ENCODE measurements at places on chromosomes 1 and 21.

GRCh38 chr1:218760601-218761570 is 412.8 kb upstream of the LYPLAL1 start:
- no peak for DNase-seq

DNA sequence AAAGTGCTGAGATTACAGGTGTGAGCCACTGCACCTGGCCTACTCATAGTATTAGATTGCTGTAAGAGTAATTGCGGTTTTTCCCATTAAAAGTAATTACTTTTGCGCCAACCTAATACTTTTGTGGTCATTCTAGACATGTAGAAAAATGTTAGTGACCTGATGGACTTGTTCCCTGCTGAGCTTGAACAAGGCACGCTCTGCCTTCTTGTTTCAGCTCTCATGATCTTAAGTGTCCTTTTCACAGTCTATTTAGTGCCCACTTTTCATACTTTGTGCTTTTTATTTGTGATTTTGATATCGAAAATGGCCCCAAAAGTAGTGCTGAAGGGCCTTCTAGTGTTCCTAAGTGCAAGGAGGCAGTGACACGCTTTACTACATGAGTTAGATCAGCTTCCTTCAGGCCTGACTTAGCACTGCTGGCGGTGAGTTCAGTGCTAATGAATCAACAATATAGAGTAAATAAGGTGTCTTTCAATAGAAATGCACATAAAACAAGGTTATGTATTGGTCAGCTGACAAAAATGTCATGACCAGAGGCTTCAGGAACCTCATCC is 5.6 kb upstream of the RD3 start:
- no peak for DNase-seq

DNA sequence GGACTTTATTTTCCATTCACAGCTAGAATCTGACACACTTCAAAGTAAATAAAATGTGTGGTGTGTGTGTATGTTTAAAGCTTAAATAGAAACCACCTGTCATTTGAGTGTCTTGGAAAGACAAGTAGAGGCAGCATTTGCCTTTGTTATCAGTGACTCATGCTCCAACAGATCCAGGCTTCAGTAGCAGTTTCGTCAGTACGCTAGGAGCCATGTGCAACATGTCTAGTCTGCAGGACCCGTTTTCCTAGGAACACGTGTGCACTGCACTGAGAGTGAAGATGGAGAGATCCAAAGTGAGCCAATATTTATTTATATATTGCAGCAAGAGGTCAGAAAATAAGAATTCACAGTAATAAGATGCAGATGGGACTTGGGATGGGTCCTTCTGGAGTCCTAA is 41.8 kb downstream of the SGIP1 start:
- DNase-seq, result no peak

GRCh38 chr1:11617741-11618140 is 36.5 kb downstream of the FBXO2 start:
- no peak for DNase-seq

DNA sequence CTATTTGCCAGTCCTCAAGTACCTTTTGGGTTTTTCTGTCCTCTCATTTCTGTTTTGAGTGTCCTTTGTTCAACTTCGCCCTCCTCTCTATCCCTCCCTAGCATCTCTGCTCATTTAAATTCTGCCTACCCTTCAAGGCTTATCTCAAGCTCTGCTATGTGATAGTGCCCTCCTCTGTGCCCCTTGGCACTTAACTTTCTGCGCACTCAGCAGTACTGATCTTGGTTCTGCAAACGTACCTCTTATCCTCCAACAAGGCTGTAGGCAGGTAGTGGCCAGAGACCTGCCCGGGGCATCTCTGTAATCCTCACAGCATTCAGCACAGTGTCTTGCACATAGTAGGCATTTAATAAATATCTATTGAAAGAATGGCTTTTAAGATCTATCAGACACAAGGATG is 5.3 kb upstream of the IL20 start:
- no peak for DNase-seq

DNA sequence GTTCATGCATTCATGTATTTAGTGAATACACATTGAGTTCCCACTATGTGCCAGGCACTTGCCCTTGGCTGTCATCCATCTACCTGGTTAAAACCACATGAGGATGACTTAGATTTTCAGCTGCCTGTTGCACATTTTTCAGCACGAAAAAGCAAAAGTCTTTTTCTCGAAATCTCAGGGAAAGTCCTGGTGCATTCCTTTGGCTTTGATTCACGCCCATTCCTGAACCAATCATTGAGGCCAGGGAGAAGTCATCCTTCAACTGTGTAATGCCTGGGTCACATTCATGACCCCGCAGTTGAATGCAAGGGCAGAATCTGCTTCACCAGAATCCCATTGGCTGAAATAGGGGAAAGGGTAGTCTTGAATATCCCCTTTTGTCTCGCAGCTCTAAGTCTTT is 84.4 kb downstream of the RNF220 start:
- no peak for DNase-seq

DNA sequence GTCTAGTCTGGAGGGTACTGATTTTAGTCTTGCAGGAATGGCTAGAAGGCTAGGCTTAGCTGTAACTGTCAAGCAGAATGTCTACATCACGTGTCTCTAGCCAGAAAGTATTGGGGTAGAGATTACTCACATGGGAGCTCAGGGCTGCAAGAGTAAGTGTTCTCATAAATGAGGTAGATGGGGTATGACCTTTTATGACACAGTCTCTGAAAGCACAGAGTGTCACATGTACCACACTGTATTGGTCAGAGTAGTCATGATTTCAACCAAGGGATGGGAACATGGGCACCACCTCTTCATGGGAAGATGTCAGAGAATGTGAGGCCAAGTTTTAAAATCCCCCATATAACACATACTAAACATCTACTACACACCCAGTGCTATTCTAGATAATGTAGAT is 2.9 kb downstream of the FYB2 start:
- no peak for DNase-seq

GRCh38 chr1:110672001-110672752 is 2.6 kb downstream of the KCNA3 start:
- peak; percentile 73 for DNase-seq

GRCh38 chr1:247557926-247558674 is 9.2 kb downstream of the GCSAML start:
- DNase-seq, result no peak

- no peak for DNase-seq
Observed at GRCh38 chr21:38506661-38507281, 8.5 kb upstream of the ERG start.

GRCh38 chr1:46405724-46406123 is 11.6 kb downstream of the FAAH start:
- no peak for DNase-seq

- DNase-seq, result no peak
Observed at GRCh38 chr1:61274939-61275338, 192.6 kb downstream of the NFIA start.

DNA sequence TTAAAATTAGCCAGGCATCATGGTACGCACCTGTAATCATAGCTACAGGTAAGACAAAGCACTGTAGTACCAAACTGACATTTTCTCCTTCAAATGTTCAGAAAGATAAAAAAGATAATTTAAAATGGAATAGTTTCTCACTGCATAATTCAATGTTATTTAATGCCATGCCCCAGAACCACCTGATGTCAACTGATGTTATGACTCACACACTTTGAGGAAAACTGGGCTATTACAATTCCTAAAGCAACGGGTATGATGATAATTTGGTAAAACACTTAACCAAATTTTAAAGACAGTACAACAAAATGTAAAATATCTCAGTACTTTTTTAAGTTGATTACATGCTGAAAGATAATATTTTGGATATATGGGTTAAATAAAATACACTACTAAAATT is 22.9 kb upstream of the PLEKHO1 start:
- no peak for DNase-seq

- no peak for DNase-seq
Observed at GRCh38 chr1:175840787-175841186, 97.4 kb upstream of the TNR start.

DNA sequence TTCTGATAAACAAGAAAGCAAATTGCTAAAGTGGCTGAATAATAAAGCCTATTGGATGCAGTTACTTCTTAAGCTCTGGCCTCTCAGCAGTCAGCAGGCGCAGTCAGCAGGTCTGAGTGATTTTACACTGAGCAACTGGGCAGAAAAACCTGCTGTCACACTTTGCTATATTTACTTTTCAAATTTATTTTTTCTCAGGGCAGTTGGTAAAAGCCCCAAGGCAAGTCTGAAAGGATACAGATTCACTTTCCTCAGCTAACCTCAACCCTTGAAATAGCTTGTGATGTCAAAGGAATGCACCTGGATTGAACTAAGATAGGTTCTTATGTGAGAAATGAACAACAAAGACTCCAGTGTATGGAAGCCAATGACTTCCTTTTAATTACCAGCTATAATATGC is 34.0 kb downstream of the ATP5PF start:
- no peak for DNase-seq

DNA sequence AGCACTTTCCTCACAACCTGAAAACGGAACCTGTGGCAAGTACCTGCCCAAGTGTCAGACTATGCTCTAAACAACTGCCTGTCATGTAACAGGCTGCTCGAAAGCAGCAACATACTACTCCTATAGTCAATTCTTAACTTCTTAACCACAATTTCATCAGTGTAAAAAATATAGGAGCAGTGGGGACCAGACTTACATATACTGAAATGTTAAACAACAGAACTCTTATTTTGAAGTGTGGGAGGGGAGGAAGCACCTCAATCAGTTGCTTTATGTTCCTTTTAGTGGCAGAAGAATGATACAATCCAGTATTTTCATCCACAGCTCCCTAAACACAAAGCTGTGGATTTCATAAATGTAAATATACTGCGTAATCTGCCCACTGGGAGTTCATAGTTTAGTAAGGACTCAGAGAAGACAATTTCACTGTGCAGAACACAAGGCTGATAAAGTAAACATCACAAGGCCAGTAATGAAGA is 44.2 kb downstream of the WLS start:
- DNase-seq, result no peak

GRCh38 chr1:157279138-157279801 is 141.1 kb upstream of the ETV3 start:
- DNase-seq, result no peak

DNA sequence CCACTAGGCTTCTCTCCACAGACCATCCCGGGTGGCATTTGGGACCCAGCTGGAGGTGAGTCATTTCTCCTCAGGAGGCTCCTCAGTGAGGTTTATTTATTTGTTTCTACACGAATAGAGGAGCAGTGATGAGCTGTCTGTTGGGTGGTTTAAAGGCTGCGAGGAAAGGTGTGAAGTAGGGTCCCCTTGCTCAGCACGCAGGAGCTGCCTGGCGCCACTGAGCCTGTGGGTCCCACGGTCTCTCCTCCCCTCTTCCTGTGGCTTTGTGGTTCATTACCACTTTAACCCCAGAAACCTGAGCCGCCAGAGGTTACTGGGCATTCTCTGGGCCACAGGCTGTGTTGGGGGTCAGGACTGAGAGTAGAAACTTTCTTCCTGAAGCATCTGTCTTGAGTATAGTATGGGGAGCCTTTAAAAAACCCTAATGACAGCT is 39.9 kb downstream of the IL6R start:
- no peak for DNase-seq

DNA sequence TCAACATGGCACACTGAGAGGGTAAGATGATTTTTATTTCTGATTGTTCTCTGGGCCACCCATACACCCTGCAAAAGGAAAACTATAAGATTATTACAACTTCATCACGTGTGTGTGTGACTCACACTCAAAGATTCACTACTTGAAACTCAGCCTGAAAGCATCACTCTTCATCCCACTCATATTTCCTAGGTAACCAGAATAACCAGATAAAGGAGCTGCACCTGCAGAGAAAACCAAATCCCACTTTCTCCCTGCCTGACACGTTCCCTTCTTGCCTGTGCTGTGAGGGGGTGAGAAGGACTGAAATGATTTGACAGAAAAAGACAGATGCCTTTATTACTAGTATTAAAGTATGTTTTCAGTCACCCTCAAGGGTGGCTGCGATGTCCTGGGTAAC is 131.6 kb downstream of the TGFBR3 start:
- DNase-seq, result no peak

DNA sequence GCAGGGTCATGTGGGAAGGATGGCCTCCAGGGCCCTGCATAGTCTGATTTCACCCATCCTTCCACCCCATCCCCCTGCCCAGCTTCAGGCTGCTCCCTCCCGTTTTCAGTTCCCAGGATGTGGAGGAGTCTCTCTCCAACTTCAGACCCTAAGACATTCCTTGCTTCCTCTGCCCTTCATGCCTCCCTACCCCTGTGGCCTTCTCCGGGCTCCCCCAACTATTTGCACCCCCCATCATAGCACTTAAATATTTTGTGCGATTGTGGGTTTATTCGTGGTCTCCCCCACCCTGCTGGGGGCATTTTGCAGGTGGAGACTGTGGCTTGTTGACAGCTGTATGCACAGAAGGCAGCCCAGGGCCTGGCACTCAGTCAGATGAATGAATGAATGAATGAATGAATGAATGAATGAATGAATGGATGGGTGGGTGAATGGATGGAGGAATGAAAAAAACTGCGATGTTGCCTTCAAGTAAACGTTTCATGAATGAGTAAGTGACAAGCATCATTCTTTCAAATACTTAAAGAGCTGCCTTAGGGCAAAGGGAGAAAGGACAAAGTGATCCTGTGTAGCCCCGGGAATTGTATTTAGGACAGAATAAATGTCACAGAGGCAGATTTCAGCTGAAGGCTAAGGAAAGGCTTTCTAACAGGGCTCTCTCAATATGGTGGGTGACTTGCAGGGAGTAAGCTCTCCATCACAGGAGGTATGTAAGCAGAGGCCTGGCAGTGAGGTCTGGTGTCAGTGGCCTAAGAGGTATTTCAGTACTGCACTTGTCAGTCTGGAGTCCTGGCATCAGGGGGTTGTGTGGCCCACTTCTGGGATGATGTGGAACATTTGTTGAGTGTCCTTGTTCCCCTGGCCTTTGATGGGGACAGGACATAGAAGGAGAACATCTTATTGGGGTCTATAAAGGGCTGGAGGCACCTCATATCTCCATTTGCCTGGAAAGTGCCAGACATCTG is 156.4 kb downstream of the PTPRU start:
- DNase-seq, result no peak

DNA sequence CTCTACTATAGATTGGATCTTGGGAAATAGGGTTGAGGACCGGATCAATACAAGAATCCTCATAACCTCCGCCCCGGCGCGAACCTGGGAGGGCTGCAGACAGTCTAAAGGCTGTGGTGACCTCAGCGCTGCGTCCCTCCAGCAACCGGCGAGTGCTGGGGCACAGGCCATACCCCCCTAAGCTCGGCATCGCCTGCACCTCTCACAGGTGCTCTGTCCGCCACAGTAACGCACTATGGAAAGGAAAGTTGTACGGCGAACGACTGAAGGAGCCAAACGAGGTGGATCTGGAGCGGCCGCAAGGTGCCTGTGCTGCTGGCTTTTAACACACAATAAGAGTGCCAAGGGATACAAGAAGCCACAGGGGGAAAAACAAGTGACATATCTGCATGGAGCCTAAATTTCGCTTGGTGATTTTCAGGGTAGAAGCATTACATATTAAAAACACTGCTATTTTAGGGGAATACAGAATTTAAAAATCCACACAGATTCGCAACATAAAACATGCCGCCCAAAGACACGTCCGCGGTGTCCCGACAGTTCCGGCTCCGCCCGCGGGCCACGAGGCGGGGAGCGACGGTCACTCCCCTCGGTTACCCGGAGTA is 1.4 kb upstream of the RBM15 start:
- no peak for DNase-seq
